ENCODE measurements at places on chromosomes 4 and X. TPM values are rescaled to one million over a fixed set of nuclear protein-coding genes. Genes with fewer than 3 reads are reported as not detected.

GRCh38 chrX:155056877-155057792 is 13.8 kb downstream of the CMC4 start:
- no peaks in the 10 kb centered on the region for H3K4me1 ChIP-seq
- peak; percentile 79 for DNase-seq
- peak overlapping the region; percentile 32 for H3K4me3 ChIP-seq
- H3K27me3 ChIP-seq, result no peaks in the 10 kb centered on the region
- peaks cover 23% of the 10 kb centered on the region for H3K36me3 ChIP-seq

DNA sequence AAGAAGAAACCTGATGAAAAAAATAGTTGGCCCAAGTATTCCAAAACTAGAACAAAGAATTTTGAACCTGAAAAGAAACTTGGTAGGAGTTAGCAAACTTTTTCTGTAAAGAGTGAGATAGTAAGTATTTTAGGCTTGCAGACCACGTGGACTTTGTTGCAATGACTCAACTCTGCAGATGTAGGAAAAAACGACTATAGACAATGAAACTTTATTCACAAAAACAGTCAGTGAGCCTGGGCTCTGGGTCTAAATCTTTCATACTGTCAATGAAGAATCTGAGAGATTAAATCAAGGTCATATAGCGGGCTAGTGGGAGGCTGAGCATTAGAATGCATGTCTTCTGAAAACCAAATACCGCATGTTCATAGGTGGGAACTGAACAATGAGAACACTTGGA is 23.0 kb downstream of the SH3D19 start:
- DNase-seq, result no peak
- no peak overlapping the region for H3K4me3 ChIP-seq
- no peaks in the 10 kb centered on the region for H3K27me3 ChIP-seq
- H3K4me1 ChIP-seq, result peaks cover 3% of the 10 kb centered on the region
- peaks cover 4% of the 10 kb centered on the region for H3K36me3 ChIP-seq

GRCh38 chrX:111778591-111778990 is 97.4 kb upstream of the TRPC5OS start:
- DNase-seq, result no peak
- H3K27me3 ChIP-seq, result no peaks in the 10 kb centered on the region
- H3K27ac ChIP-seq, result no peak overlapping the region
- H3K4me1 ChIP-seq, result no peaks in the 10 kb centered on the region
- H3K36me3 ChIP-seq, result no peaks in the 10 kb centered on the region

DNA sequence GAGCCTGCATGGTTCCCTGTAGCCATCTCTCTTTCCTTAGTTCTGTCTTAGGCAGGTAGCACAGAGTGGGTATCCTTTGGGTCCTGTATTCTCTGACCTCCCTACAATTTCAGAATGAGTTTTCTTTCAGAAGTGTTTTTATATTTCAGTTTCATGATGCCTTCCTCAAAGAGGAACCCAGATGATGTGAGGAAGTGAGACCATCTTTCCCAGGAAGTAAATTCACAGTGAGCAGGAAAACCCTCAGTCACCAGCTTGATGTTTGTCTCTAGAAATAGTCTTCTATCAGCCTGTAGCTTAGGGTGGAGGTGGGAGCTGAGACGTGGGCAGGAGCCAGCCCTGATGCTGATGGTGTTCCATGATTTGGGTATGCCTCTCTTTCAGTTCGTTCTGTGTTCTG is 16.9 kb downstream of the PLAC1 start:
- H3K36me3 ChIP-seq, result no peaks in the 10 kb centered on the region
- H3K27me3 ChIP-seq, result no peaks in the 10 kb centered on the region
- no peak for DNase-seq
- H3K4me1 ChIP-seq, result no peaks in the 10 kb centered on the region

GRCh38 chr4:10055871-10056270 is 34.6 kb upstream of the SLC2A9 start:
- no peaks in the 10 kb centered on the region for H3K4me1 ChIP-seq
- H3K4me3 ChIP-seq, result no peak overlapping the region
- no peak overlapping the region for H3K27ac ChIP-seq
- DNase-seq, result no peak
- no peaks in the 10 kb centered on the region for H3K36me3 ChIP-seq

GRCh38 chrX:44344194-44344593 is 722 bp upstream of the EFHC2 start:
- H3K36me3 ChIP-seq, result peaks cover 4% of the 10 kb centered on the region
- H3K4me3 ChIP-seq, result peak overlapping the region; percentile 66
- peak; percentile 29 for DNase-seq
- H3K4me1 ChIP-seq, result no peaks in the 10 kb centered on the region
- no peaks in the 10 kb centered on the region for H3K27me3 ChIP-seq
- no peak overlapping the region for H3K27ac ChIP-seq

DNA sequence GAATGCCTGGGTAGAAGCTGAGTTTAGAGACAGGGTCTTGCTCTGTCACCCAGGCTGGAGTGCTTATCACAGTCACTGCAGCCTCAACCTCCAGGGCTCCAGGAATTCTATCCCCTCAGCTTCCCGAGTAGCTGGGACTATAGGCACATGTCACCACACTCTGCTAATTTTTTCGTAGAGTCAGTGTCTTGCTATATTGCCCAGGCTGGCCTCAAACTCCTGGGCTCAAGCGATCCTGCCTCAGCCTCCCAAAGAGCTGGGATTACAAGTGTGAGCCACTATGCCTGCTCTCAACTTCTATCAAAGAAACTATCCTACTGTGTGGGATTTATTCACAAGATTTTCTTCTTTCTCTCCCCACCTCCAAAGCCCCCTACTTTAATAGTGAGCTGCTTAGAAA is 15.7 kb downstream of the MAPK10 start:
- no peaks in the 10 kb centered on the region for H3K4me1 ChIP-seq
- DNase-seq, result no peak
- H3K27me3 ChIP-seq, result no peaks in the 10 kb centered on the region
- no peak overlapping the region for H3K27ac ChIP-seq

DNA sequence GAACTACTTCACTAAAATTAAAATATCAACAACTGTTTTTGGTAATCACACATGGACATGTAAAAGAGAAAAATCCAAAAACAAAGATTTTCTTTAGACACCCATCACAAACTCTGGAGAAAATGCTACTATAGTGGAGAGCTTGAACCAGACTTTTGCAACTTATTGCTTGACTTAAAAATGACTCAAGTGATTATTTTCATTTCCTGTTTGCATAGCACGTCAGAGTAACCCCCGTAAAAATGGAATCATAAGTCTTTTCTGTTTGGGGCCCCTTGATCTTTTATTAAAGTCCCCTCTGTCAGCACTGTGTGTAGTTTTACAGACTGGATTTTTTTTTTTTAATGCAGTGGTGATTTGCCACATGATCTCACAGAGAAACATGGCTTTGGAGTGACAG is 79.5 kb downstream of the PRKG2 start:
- H3K27ac ChIP-seq, result no peak overlapping the region
- DNase-seq, result no peak
- no peaks in the 10 kb centered on the region for H3K36me3 ChIP-seq
- H3K4me1 ChIP-seq, result peaks cover 5% of the 10 kb centered on the region
- H3K4me3 ChIP-seq, result no peak overlapping the region

DNA sequence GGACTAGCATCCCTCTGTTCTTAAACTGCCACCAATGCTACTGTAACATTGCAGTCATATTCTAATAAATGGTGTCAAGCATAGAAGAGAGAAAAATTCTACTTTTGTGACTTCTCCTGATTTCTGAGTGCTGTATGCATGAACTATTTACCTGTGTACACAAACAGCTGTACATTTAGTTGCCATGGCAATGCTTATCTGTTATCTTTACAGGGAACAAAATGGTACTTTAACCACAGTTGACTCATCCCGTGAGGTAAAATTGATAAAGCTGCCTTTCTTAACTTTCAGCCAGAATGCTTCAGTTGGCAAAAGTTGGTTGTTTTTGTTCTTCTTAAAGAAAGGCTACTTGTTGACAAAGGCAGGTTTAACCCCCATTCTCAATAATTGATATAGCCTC is 587.5 kb upstream of the MAGEB2 start:
- H3K4me1 ChIP-seq, result no peaks in the 10 kb centered on the region
- no peak overlapping the region for H3K4me3 ChIP-seq
- DNase-seq, result no peak
- no peak overlapping the region for H3K27ac ChIP-seq
- H3K36me3 ChIP-seq, result no peaks in the 10 kb centered on the region

DNA sequence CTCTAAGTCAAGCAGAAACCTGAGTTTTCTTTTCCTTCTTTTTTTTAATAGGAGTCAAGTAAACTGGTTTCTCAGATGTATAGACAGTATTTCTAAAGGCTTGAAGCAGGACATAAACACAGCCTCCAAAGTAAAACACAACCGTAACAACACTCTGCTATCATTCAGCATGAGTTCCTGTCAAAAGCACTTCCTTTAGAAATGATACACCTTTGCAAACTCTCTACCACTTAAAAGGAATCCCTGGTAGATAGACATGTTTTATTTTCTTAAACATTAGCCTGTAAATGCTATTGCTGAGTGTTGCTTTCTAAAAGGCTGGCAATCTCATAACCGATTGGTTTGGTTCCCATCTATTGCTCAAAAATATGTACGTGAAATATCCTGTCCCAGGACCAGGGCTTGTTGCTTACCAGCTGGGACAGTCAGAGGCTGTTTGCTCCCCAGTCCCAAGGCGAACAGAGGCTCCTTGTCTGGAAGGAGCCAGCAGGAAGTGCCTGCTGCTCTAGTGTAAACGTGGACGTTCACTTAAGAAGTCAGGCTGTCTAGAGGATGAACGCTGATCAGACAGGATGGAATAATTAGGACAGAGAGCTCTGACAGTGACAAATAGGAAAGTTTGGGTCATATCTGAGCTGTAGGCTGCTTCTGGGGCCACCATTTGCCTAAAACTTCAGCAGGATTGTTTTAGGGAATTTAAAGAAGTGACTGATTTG is 173.9 kb upstream of the KLF3 start:
- no peak overlapping the region for H3K27ac ChIP-seq
- no peaks in the 10 kb centered on the region for H3K36me3 ChIP-seq
- H3K4me1 ChIP-seq, result 0 out of 2 replicates have a peak, but pooled peaks cover 3% of the 10 kb centered on the region
- peak overlapping the region; percentile 68 for H3K4me3 ChIP-seq

- no peak overlapping the region for H3K27ac ChIP-seq
- no peaks in the 10 kb centered on the region for H3K4me1 ChIP-seq
- H3K36me3 ChIP-seq, result no peaks in the 10 kb centered on the region
- H3K27me3 ChIP-seq, result peaks cover 29% of the 10 kb centered on the region
Measured at GRCh38 chr4:20249333-20249732, 2.4 kb upstream of the SLIT2 start.

- no peak overlapping the region for H3K4me3 ChIP-seq
- H3K36me3 ChIP-seq, result peaks cover 5% of the 10 kb centered on the region
- no peak overlapping the region for H3K27ac ChIP-seq
- H3K4me1 ChIP-seq, result no peaks in the 10 kb centered on the region
- no peaks in the 10 kb centered on the region for H3K27me3 ChIP-seq
- DNase-seq, result no peak
Measured at GRCh38 chr4:182748949-182749348, 168.2 kb downstream of the DCTD start.

GRCh38 chr4:74056858-74057562 is 18.5 kb upstream of the CXCL3 start:
- H3K27ac ChIP-seq, result no peak overlapping the region
- no peak for DNase-seq
- no peaks in the 10 kb centered on the region for H3K4me1 ChIP-seq
- H3K27me3 ChIP-seq, result no peaks in the 10 kb centered on the region
- peaks cover 2% of the 10 kb centered on the region for H3K36me3 ChIP-seq

GRCh38 chr4:151418385-151418784 is 9.4 kb downstream of the FHIP1A start:
- no peak for DNase-seq
- H3K27me3 ChIP-seq, result no peaks in the 10 kb centered on the region
- no peaks in the 10 kb centered on the region for H3K36me3 ChIP-seq
- H3K4me1 ChIP-seq, result peaks cover 9% of the 10 kb centered on the region
- H3K4me3 ChIP-seq, result no peak overlapping the region

DNA sequence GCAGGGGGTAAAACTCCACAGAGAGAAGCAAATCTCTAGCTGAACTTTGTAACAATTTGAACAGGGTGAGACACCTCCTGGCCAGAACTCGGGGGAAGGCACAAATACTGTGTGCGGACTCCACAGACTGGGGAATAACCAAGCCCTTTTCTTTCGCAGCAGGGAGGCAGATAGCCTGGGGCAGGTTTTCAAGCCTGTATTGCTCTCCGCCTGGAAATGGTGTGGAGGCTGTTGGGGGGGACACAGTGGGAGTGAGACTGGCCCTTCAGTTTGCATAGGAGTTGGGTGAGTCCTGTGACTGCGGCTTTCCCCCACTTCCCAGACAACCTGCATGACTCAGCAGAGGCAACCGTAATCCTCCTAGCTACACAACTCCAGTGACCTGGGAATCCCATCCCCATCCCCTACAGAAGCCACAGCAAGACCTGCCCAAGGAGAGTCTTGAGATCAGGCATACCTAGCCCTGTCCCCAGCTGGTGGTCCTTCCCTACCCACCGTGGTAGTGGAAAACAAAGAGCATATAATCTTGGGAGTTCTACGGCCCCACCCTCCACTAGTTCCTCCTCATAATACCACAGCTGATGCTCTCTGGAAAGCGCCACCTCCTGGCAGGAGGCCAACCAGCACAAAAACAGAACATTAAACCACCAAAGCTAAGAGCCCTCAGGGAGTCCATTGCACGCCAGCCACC is 12.9 kb upstream of the SMPX start:
- H3K27me3 ChIP-seq, result no peaks in the 10 kb centered on the region
- H3K36me3 ChIP-seq, result peaks cover 8% of the 10 kb centered on the region
- no peak overlapping the region for H3K4me3 ChIP-seq
- H3K4me1 ChIP-seq, result 0 out of 2 replicates have a peak, but pooled peaks cover 3% of the 10 kb centered on the region
- peak; percentile 49 for DNase-seq
- no peak overlapping the region for H3K27ac ChIP-seq

GRCh38 chr4:24226023-24226422 is 336.2 kb upstream of the PPARGC1A start:
- DNase-seq, result no peak
- no peak overlapping the region for H3K27ac ChIP-seq
- H3K36me3 ChIP-seq, result no peaks in the 10 kb centered on the region
- no peaks in the 10 kb centered on the region for H3K27me3 ChIP-seq

GRCh38 chr4:184548648-184549341 is 74.4 kb upstream of the IRF2 start:
- H3K4me1 ChIP-seq, result no peaks in the 10 kb centered on the region
- H3K27me3 ChIP-seq, result no peaks in the 10 kb centered on the region
- H3K36me3 ChIP-seq, result no peaks in the 10 kb centered on the region
- DNase-seq, result peak; percentile 69
- peak overlapping the region; percentile 2 for H3K27ac ChIP-seq
- H3K4me3 ChIP-seq, result peak overlapping the region; percentile 66

GRCh38 chr4:151304755-151305154 is 20.6 kb downstream of the SH3D19 start:
- peaks cover 6% of the 10 kb centered on the region for H3K4me1 ChIP-seq
- peaks cover 9% of the 10 kb centered on the region for H3K36me3 ChIP-seq
- no peak overlapping the region for H3K27ac ChIP-seq
- H3K27me3 ChIP-seq, result no peaks in the 10 kb centered on the region
- no peak overlapping the region for H3K4me3 ChIP-seq

DNA sequence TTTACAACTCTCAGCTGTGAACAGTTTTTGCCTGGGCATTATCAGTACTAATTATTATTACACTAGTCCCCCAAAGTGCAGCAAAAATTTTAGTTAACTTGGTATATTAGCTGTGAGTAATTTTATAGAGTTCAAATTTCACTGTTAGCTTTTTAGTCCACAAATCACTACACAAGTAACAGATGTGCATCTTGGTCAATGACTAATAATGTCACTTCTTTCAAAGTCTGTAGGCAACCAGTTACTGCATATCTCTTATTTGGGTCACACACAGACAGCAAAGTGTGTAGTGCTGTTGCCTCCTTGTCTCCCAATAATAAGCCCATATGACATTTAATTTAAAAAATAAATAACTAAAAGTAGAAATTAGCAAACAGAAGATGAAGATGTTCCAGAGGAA is 159.9 kb downstream of the SCFD2 start:
- H3K27ac ChIP-seq, result no peak overlapping the region
- no peaks in the 10 kb centered on the region for H3K36me3 ChIP-seq
- H3K4me1 ChIP-seq, result 0 out of 2 replicates have a peak, but pooled peaks cover 3% of the 10 kb centered on the region
- H3K4me3 ChIP-seq, result no peak overlapping the region

Gene PF4V1
- total RNA-seq, result not detected

Gene CABS1
- total RNA-seq, result 0.15 TPM

Gene IL2RG
- not detected for total RNA-seq

Gene TFDP3
- not detected for total RNA-seq

Gene PNCK
- 26.8 TPM for total RNA-seq

Gene SPIN2B
- total RNA-seq, result 15.0 TPM
